ENCODE measurements at places on chromosomes 11 and 22.

DNA sequence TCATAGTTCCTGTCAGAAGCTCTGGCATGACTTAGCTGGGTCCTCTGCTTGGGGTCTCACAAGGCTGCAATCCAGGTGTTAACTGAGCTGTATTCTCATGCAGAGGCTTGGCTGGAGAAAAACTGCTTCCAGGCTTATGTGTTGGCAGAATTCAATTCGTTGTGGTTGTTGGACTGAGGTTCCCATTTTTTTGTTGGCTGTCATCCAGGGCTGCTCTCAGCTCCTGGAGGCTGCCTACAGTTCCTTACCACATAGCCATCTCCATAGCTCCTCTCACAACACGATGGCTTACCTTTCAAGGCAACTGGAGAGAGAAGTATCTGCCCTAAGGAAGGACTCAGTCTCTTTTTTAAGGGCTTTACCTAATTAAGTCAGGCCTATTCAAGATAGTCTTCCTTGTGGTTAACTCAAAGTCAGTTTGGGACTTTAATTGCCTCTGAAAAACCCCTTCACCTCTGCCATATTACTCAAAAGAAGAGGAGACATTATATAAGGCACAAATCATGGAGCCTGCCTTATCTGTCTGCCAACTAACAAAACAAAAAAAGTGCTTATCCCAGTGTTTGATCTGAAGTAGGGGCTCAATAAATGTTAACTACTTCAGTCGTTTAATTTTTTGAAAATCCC is 35.2 kb downstream of the OR2AG2 start:
- DNase-seq: no peak

GRCh38 chr11:119108857-119109221 is 1.7 kb downstream of the C2CD2L start:
- no peak for DNase-seq

- no peak for DNase-seq
Observed at GRCh38 chr11:19658344-19658743, 54.3 kb upstream of the NAV2 start.

GRCh38 chr11:103673773-103674172 is 362.7 kb upstream of the DDI1 start:
- no peak for DNase-seq

- DNase-seq: no peak
Observed at GRCh38 chr11:86574493-86575207, 97.8 kb downstream of the ME3 start.

GRCh38 chr11:45158891-45159605 is 12.6 kb downstream of the PRDM11 start:
- no peak for DNase-seq

DNA sequence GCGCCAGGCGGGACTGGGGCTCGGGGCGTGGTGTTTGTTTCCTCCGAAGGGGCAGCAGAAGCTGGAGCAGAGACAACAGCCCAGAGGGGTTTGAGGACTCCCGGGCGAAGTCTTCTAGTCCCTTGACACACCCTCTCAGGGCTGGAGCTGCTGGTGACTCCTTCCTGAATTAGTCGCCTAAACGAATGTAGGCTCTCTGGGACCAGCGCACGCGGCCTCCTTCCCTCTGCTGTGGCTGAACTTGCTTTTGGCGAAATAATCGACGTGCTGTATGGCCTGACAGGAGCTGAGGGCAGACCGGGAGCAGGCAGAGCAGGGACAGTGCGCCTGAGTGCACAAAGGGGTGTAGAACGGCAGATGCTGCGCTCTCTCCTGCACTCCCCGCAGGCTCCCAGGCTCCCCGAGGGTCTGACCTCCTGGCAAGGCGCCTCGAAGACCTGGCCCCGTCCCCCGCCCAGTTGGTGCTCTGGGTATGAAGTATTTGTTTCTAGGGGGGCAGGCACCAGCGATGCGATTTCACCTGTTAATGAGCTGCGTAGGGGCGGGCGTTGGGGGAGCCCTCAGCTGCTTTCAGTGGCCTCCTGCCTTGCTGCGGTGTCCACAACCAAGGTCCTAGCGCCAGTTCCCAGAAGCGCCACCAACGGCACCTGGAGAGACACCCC is 5.3 kb downstream of the SLC17A6 start:
- DNase-seq: no peak

GRCh38 chr11:110755941-110756340 is 43.7 kb upstream of the ARHGAP20 start:
- DNase-seq: no peak

DNA sequence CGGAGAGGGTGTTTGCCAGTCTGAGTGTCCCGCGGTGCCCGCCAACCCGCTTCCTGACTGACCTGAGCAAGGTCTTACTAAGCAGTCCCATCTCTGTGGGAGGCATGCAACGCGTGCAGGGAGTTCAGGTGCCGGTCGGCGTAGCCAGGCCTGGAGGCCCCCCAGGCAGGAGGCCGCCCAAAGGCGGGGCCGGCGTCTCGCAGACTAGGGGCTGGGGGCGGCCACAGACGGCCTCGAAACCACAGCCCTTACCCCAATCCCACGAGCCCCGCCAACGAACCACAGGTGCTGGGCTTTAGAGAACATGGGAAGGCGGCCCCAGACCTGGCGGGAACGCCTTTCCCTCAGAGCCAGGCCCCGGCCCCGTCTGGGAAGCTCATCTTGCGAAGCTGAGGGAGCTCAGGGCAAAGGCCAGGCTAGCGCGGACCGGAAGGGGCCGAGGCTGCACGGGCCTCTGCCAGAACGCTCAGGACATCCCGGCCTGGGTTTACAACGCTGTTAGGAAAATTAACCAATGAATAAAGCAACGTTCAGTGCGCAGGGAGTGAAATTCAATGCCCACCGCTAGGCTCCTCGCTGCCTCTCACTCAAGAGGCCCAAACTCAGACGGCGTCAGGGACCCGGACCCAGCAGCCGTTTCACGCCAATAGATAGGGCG is 2.1 kb upstream of the MTFP1 start:
- no peak for DNase-seq

- DNase-seq: no peak
Observed at GRCh38 chr11:92212530-92212929, 12.1 kb upstream of the FAT3 start.

DNA sequence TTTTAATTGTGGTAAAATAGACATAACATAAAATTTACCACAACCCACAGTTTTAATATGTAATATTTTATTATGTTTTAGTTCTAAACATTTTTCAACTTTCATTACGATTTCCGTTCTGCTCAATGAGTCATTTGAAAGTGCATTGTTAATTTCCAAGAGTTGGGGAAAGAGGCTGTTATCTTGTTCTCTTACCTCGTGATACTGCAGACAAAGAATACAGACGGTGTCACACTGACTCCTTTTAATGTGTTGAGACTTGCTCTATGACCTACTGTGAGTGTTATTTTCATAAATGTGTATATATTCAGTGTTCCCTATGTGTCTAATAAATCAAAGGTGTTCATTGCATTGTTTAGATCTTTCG is 10.8 kb upstream of the RAC2 start:
- DNase-seq: no peak

- no peak for DNase-seq
Observed at GRCh38 chr11:66002648-66003225, 434 bp downstream of the BANF1 start.

DNA sequence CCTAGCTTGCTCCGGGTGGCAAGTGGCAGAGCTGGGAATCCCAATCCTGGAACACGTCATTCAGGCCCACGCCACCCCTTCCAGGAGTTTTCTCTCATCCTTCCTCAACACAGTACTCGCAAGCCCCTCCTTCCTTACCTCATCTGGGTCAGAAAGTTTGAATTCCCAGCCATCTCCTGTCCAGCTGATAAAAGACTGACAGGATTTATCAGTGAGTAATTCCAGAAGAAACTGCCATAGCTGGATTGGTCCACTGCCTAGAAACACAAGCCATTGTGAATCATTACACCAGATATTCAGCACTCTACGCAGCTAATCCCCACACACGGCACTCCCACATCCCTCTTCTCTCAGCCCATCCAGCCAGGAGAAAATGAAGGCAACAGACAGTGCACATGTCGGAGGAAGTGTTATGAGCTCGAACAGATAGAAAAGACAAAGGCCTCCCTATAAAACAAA is 124.0 kb downstream of the ETS1 start:
- DNase-seq: no peak

GRCh38 chr11:133172349-133172748 is 360.0 kb downstream of the OPCML start:
- DNase-seq: no peak

DNA sequence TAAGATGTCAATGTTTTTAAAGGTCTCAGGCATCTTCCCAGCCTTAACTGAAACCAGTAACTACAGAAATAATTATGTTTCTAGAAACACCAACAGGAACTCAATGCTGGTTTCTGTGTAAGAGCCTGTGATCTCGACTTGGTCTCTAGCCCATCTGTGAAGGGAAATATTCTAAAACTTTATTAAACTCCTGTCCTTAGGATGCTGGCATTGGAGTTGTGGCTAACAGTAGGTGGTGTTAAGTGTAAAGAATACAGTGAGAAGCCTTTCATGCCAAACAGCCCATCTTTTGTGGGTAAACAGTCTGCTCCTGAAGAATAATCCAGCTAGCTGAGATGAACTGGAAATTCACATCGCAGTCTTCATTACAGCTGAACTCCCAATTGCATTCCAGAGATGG is 133.2 kb downstream of the ADAMTS15 start:
- no peak for DNase-seq

DNA sequence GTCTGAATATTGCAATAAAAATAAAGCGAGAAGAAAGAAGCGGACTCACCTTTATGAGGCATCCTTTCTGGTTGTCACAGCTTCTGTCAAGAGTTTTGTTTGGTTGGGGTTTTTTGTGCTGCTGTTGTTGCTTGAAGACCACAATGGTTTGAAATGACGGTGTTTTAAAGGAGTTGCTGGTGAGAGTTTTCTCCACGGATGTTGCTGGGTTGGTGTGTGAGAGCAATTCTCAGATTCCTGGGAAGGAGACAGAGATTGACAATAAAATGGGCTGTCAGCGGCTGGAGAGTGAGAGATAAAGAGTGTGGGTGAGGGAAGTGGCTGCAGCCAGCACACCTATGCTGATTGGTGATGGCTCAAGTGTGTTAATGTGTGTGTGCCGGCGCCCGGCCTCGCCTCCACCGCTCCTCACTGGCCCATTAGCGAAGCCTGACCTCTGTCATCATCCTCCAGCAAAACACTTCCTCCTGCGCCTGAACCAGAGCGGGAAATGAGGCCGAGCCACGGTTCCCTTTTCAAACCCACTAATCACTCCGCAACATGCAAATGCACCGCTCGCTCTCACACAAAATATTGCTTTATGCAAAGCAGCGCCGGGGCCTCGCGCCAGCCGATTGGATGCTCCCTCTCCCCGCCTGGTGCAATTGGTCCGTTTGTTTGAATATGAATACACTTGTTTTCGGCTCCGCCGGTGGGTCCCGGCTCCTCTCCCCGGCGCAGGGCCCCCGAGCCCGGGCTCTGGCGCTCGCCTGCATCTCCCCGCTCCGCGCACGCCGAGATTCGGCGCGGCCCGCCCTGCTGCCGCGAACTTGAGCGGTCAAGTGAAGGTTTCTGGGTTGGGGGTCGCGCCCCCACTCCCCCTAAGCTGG is at the start of gene PAX6:
Gene PAX6 (minus strand): TSS at position 544 of the 869 bp plus-strand sequence. CDS start 4,911 bp downstream, outside the sequence.
- DNase-seq: no peak

GRCh38 chr11:108351468-108351867 is 115.9 kb downstream of the C11orf65 start:
- no peak for DNase-seq

GRCh38 chr11:16373768-16374167 is 17.4 kb upstream of the SOX6 start:
- no peak for DNase-seq

DNA sequence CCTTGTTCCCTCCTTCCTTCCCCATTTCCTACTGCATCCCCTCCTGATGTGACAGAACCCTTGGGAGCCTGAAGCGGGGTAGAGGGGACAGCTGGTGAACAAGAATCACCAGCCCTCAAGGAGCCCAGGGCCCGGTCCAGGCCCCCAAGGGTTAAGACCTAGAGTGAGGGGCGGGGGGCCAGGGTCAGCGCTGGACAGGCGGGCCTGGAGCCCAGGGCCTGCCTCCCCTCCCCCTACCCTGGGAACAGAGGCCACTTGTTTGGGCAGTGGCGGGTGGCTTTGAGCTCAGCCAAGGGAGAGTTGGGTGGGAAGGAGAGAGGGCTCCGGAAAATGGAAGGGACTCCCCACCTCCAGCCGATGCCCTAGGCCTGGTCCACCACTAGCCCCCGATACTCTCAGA is 2.1 kb downstream of the ARAP1 start:
- DNase-seq: no peak

DNA sequence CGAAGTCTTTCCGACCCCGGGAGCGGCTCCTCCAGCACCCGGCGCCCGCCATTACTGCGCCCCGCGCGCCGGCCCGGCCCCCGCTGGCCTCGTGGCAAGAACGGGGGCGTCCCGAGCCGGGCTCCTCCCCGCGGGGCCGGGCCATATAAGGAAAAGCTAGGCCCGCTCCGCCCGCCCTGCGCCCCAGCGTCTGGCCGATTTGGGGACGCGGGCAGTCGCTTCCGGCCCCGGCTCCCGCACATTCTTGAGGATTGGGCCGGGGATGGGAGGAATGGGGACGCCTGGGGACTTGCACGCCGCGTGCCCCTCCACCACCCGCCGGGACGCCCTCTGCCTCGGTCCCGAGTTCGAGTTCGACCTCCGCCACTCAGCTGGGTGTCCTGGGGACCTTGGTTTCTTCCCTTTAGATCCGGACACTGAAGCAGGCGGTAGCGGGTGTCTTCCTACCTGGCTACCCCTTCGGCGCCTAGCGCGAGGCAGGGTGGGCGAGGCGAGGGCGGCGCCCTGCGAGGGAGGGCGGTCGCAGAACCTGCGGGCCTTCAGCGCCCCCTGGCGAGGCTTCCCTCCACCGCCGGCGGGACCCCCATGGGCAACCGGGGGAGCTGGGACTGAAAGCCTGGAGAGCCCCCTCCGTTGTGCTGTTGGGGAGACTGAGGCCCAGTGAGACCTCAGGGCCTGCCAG is 3.8 kb downstream of the SMTN start:
- peak; percentile 80 for DNase-seq

- no peak for DNase-seq
Observed at GRCh38 chr22:23722724-23723123, 28.2 kb downstream of the ZNF70 start.

GRCh38 chr22:40819599-40820140 is 524 bp upstream of the SLC25A17 start:
- no peak for DNase-seq

GRCh38 chr22:38567531-38568285 is 2.3 kb downstream of the DMC1 start:
- DNase-seq: no peak

GRCh38 chr11:68061508-68061907 is 22.7 kb downstream of the TCIRG1 start:
- no peak for DNase-seq

DNA sequence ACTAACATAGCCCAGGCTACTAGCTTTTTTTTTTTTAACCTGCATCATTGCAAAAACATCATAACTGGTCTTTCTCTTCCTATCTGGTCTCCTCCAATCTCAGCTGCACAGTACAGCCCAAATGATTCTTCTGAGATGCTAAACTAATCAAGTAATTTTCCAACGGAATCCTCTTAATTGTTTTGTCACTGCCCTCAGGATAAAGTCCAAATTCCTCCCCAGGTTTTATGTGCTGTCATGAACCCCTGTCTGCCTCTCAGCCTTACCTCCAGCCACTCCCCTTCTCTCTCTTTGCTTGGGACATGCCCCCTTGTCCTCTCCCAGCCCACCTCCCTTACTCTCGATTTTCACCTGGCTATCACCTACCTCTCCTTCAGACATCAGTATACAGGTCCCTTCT is 12.5 kb downstream of the APBB1 start:
- DNase-seq: no peak
